ENCODE measurements at places on chromosomes 6 and 20.

DNA sequence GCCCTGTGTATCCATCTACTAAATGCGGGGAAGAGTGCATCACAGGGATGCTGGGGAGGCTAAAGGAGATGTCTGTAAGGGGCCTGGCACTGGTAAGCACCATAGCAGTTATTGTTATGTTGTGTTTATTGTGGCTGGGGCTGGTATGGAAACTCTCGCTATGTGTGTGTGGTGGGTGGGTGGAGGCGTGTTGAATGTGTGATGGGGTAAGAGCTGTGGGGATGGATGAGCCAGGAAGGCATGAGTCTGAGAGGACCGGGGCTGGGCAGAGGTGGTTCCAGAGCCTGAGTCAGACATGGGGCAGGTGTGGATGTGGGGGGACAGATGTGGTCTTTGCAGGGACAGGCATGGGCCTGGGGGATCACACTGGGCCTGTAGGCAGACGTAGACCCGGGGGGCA, 88.1 kb downstream of the GRM4 start:
- no peak for DNase-seq

- DNase-seq: no peak
Observed at GRCh38 chr6:26121141-26122004, 34.1 kb downstream of the HFE start.

DNA sequence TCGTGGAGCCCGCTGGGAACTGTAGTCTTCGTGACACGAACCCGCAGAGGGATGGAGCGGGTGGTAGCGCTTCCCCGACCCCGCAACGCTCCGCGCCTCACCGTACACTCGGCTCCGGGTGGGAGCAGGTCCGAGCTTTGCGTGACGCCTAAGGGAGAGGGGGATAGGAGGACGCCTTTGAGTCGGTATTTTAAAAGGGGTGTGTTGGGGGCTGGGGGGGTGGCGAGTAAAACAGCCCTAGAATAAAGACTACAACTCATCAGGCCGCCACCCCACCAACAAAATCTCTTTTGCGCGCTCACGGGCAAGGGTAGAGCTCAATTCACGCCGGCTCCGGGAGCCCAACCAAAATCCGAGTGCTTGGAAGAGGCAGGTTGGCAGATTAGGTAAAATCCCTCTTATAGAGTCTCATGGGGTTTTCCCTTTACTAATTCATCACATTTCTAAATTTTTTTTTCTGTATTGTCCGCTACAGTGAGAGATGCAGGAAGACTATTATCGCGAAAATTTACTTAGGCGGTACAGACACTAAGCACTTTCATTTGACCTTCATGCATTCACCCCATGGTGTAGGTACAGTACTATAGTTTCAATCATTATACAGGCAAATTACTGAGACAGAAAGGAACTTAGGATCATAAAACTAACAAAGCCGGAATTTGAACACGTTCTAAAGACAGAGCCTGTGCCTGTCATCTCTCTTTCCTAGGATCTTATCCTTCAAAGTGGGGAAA, 706 bp upstream of the SNX14 start:
- no peak for DNase-seq

DNA sequence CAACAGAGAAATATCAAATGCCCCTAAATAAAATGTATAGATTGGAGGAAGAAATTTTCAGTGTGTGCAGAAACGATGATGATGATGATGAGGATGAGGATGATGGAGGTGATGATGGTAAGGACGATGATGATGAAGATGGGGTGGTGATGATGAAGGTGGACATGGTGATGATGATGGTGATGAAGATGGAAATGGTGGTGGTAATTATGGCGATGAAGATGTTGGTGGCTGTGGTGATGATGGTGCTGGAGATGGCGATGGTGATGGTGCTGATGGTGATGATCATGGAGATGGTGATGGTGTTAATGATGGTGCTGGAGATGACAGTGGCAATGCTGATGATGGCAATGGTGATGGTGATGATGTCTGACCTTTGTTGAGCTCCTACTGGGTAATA, 141.2 kb downstream of the DHX35 start:
- no peak for DNase-seq

GRCh38 chr6:169971081-169971861, 219.8 kb downstream of the ERMARD start:
- DNase-seq: no peak

DNA sequence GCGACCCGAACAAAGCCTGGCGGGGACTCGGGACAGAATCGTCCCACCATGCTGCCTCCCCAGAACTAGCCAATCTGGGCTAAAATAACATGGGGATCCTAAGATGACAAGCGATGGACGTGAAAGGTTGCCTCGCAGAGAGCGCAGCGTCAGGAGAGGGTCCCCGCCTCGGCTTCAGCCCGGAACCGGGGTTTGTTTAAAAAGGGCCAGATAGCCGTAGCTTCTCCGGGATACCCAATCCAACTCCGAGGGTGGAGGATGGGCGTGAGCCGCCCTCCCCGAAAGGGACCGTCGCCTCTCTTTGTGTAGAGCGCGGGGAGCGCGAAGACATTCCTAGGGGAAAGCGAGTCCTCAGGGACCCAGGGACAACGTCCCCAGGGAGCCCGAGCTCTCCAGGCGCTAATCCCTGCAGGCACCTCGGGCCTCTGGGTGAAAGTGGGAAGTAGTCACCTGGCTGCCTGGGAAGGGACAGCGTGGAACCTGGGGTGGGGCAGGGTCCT, 643 bp downstream of the CD24 start:
- peak; percentile 57 for DNase-seq

GRCh38 chr6:89162047-89162371, 16.2 kb downstream of the PM20D2 start:
- no peak for DNase-seq

DNA sequence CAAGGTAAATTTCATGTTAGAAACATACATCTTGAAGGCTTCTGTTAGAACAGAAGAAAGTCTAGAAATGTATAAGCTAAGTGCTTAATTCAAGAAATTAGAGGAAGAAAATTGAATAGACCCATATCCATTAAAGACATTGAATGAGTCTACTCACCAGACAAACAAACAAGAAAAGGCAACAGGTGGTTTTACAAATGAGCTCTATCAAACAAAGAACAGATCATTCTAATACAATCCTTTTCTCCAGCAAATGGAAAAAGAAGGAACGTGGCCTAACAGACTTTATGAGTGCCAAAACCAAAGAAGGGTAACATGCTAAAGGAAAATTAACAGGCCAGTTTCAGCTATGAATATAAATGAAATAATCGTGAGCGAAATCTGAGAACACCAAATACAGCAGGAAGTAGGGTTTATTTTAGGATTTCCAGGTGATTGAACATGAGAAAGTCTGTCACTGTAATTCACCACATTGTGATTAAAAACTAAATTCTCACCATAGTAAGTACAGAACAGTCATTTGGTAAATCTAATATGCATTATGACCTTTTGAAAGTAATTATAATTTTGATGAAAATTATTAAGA, 22.6 kb downstream of the MTHFD1L start:
- DNase-seq: no peak

DNA sequence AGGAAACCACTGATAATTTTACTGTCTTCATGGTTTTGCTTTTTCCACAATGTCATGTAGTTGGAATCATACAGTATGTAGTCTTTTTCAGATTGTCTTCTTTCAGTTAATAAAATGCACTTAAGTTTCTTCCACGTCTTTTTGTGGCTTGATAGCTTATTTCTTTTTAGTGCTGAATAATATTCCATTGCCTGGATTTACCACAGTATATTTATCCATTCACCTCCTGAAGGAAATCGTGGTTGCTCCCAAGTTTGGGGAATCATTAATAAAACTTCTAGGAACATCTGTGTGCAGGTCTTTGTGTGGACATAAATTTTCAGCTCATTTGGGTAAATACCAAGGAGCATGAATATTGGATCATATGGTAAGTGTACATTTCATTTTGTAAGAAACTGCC, 38.8 kb upstream of the ZNFX1 start:
- no peak for DNase-seq

GRCh38 chr6:135397172-135397952, 100.2 kb downstream of the AHI1 start:
- DNase-seq: no peak

GRCh38 chr20:56343861-56344381, 14.9 kb upstream of the FAM210B start:
- DNase-seq: peak; percentile 12

- no peak for DNase-seq
Observed at GRCh38 chr6:129031051-129031599, 148.2 kb downstream of the LAMA2 start.

DNA sequence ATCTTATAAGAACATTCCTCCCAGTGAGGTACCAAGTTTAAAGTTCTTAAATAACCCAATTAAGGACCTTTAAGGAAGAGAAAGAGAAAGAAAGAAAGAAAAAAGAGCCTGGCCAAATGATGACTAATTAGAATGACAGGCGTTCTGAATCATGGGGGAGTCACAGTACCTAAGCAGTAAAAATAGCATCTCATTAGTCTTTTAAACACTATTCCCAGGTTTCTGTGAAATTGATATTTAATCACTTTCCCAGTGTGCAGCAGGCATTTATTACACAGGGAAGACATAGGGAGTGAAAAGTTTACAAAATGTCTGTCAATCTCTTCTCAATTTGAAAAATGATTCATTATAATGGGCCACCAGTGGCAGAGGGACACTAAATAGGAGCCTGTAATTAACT, 251.4 kb upstream of the MANEA start:
- no peak for DNase-seq

GRCh38 chr6:56019973-56020372, 144.6 kb upstream of the BMP5 start:
- DNase-seq: no peak

DNA sequence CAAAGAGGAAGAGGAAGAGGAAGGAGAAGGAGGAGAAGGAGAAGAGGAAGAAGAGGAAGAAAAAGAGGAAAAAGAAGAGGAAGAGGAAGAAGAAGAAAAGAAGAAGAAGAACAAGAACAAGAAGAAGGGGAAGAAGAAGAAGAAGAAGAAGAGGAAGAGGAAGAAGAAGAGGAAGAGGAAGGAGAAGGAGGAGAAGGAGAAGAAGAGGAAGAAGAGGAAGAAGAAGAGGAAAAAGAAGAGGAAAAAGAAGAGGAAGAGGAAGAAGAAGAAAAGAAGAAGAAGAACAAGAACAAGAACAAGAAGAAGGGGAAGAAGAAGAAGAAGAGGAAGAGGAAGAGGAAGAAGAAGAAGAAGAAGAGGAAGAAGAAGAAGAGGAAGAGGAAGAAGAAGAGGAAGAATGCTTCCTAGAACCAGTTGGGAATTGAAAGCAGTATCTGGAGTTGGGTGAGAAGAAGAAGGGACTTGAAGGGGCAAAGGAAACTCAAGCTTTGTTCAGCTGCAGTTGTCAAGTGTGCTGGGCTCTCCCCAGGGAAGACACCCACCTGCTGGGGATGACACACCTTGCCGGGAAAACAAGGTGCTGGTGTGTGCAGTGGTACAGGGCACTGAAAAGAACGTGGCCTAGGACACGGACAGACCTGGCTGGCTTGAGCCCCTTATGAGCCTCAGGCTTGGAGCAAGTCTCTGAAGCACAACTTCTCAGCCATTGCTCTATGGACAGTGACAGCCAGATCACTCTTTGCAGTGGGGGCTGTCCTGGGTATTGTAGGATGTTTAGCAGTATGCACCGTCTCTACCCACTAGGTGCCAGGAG, 30.1 kb upstream of the ARFGEF2 start:
- no peak for DNase-seq

DNA sequence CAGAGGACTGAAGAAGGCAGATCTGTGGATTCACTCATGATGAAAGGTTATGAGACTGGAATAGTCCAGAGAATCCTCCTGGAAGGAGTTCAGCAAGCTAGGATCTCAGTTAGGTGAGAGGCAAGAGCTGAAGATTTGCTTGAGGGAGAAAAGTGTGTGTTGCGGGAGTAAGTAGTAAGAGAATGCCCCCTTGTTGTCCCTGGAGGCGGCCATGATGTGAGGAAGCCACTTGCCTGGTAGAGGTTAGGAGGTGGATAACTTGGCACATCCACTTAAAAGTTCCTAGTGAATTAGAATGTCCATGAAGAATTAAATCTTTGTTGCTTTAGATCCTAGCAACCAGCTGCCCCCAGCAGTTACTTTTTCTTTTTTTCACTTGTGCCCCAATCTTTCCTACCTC, 162.5 kb downstream of the MMS22L start:
- no peak for DNase-seq

DNA sequence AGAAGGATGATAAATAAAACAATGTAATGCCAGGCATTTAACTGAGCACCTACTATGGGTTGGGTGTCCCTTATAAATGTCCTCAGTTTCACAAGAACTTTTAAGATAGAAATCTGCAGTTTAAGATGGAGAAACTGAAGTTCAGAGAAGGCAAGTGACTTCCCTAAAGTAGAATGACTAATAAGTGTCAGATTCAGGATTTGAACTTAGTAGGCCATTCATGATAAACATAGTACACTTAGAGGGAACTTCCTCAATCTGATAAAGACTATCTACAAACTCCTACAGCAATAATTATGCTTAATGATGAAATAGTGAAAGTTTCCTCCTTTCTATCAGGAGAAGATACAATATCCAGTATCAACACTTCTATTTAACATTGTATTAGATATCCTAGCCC, 43.9 kb downstream of the NCR2 start:
- no peak for DNase-seq

DNA sequence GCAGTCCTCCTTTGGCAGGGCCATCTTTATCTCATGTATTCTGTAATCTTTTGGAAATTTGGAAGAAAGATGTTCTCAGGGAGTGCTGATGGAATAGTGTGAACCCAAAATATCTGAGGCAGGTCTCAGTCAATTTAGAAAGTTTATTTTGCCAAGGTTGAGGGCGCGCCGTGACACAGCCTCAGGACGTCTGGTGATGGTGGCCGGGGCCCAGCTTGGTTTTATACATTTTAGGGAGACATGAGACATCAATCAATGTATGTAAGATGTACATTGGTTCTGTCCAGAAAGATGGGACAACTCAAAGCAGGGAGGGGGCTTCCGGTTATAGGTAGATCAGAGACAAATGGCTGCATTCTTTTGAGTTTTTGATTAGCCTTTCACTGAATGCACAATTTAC, 89.8 kb downstream of the ERMARD start:
- no peak for DNase-seq

DNA sequence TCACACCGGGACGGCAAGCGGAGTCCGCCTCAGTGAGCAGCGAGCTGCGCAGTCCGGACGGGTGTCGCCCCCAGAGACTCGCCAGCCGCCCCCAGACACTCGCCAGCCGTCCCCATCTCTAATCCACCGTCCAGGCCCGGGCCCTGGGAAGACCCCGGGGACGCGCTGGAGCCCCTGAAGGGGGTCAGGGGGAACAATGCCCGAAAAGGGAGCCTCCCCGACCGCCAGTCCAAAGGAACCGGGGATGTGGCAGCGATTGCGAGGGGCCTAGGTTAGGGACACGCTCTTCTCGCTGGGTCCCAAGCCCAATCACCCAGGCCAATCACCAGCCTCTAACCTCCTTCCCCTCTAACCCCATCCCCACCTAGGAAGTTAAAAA, 33.1 kb downstream of the TFAP2A start:
- DNase-seq: no peak

- no peak for DNase-seq
Observed at GRCh38 chr6:4258733-4259132, 123.4 kb upstream of the ECI2 start.

DNA sequence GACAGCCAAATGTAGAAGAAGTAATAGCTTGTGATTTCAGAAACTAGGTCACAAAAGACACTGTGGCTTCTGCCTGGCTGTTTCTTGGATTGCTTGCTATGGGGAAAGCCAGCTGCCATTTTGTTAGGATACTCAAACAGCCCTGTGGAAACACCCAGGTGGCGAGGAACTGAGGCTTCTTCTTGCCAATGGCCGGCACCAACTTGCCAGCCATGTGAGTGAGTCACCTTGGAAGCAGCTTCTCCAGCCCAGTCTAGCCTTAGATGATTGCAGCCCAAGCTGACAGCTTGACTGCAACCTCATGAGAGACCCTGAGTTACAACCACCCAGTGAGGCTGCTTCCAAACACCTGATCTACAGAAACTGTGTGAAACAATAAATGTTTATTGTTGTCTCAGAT, 11.9 kb upstream of the KIAA1755 start:
- no peak for DNase-seq
